ENCODE measurements at places on chromosomes 7 and 10.

GRCh38 chr10:90644165-90644564 lies 213.7 kb downstream of the HTR7 start:
- no peak for DNase-seq

DNA sequence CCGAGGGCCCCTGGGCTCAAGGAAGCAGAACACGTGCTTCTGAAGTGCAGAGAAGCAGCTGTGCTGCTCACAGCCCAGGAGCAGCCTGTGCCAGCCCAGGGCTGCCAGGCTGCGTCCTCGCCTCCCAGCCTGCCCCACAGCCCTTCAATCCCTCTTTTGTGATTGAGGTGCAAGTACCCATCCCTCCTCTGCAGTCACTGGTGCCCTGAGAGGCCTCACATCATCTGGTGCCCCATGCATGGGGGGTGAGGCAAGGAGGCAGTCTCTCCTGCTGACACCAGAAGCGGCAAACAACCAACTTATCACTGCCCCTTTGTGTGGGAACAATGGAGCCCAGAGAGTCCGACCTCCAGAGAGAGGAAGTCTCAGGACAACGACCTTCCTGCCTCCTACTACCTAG lies 49.8 kb upstream of the FGFR2 start:
- DNase-seq, result no peak

- no peak for DNase-seq
These were observed 16.0 kb downstream of the PALD1 start for GRCh38 chr10:70494536-70494935.

GRCh38 chr7:16933296-16934279 lies 51.8 kb upstream of the AGR3 start:
- DNase-seq, result no peak

GRCh38 chr7:11181590-11181989 lies 207.9 kb downstream of the PHF14 start:
- DNase-seq, result no peak

- no peak for DNase-seq
These were observed 222.2 kb downstream of the CDK14 start for GRCh38 chr7:90818341-90818740.

- DNase-seq, result no peak
These were observed 155.7 kb downstream of the TRIL start for GRCh38 chr7:28802450-28802849.

DNA sequence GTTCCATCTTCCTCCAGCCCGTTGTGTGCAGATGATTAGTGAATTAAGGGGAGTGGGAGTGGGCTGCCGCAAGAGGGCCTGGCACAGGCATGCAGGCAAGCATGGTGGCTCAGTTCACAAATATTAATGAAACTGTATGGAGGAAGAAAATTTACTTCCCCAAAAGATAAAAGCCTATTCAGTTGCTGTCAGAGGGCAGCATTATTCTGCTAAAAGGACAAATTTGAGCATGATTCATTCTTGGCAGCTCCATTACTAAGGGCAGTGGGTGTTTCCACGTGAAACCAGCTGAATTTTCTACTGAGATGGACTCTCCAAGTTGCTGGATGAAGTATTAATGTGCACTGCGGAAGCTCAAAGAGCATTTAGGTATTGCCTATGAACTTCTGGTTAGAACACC lies 90.9 kb upstream of the WDR11 start:
- DNase-seq, result no peak

- DNase-seq, result no peak
These were observed at the start of gene GDF2 for GRCh38 chr10:47322300-47323061. Gene GDF2, plus strand, starts transcription at chr10:47322454. Its CDS starts 215 bp downstream, at chr10:47322669.

DNA sequence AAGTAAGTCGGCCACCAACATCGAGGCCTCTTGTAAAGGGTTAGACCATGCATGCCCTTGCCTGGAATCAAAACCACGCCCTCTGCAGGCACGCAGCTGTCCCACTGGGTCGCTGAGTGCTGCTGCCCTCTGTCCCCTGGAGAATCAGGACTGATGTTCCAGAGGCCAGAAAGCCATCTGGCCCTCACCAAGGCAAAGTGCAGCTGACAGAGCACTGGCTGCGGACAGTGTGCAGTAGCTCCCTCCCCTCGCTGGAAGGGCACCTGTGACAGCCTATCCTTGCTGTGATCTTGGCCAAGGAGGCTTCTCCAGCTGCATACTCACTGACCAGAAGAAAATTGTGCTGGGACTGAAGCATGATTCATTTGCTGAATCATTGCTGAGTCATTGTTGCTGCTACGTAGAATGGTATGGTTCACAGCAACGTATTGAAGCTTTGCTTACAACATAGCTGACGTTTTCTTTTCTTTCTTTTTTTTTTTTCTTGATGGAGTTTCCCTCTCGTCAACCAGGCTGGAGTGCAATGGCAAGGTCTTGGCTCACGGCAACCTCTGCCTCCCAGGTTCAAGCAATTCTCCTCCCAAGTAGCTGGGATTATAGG lies 30.4 kb downstream of the DDC start:
- DNase-seq, result no peak
